ENCODE measurements at places on chromosomes 4 and X. TPM values are rescaled to one million over a fixed set of nuclear protein-coding genes. Genes with fewer than 3 reads are reported as not detected.

SPATA4 gene
- total RNA-seq: 0.09 TPM

AMMECR1 gene
- 5.7 TPM for total RNA-seq

IL15 gene
- 1.1 TPM for total RNA-seq

LRCH2 gene
- 31.0 TPM for total RNA-seq

GPR50 gene
- not detected for total RNA-seq

SSX2 gene
- not detected for total RNA-seq

IGFBP7 gene
- 26.9 TPM for total RNA-seq

CLNK gene
- total RNA-seq: not detected

MAGEB1 gene
- not detected for total RNA-seq

ZNF674 gene
- 10.1 TPM for total RNA-seq

BGN gene
- 7.9 TPM for total RNA-seq

UBL4A gene
- 15.6 TPM for total RNA-seq

ZNF711 gene
- total RNA-seq: 87.8 TPM

SCD5 gene
- 134 TPM for total RNA-seq

TRIM60 gene
- total RNA-seq: not detected

VCX2 gene
- total RNA-seq: not detected

F8A3 gene
- 2.0 TPM for total RNA-seq

TCEAL6 gene
- total RNA-seq: 3.0 TPM

TMEM35A gene
- total RNA-seq: 37.2 TPM

XG gene
- not detected for total RNA-seq

ANOS1 gene
- total RNA-seq: 59.7 TPM

EVC2 gene
- 3.0 TPM for total RNA-seq

FAAH2 gene
- total RNA-seq: 1.5 TPM

P2RY4 gene
- 0.54 TPM for total RNA-seq

XAGE1A gene
- total RNA-seq: not detected

GASK1B gene
- total RNA-seq: 30.6 TPM

DCHS2 gene
- total RNA-seq: 12.2 TPM

LIMCH1 gene
- 50.8 TPM for total RNA-seq

RUFY3 gene
- 306 TPM for total RNA-seq

GAGE12J gene
- total RNA-seq: not detected

CACNA1F gene
- total RNA-seq: 0.36 TPM

RTL3 gene
- total RNA-seq: not detected

TRIM75 gene
- not detected for total RNA-seq

ETDA gene
- not detected for total RNA-seq

FGF5 gene
- total RNA-seq: 26.1 TPM

SLIT2 gene
- 46.4 TPM for total RNA-seq

PWWP3B gene
- 1.00 TPM for total RNA-seq

CENPVL2 gene
- 2.4 TPM for total RNA-seq

PCDH7 gene
- total RNA-seq: 92.5 TPM

GRPR gene
- total RNA-seq: 0.36 TPM
